Cardiac septum (tissue), 1 donor: ENCODE measurements at places on chromosomes 7 and 10. TPM values are rescaled to one million over a fixed set of nuclear protein-coding genes. Genes with fewer than 3 reads are reported as not detected.

Gene NUTM2E
- total RNA-seq, result not detected

Gene PDE6C
- not detected for total RNA-seq

GRCh38 chr10:70285476-70285831, 1.6 kb upstream of the NPFFR1 start:
- DNase-seq, result peak; percentile 7

Gene BBIP1
- 31.1 TPM for total RNA-seq

Gene ADRA2A
- 1.1 TPM for total RNA-seq

Gene PPIF
- total RNA-seq, result 115 TPM

DNA sequence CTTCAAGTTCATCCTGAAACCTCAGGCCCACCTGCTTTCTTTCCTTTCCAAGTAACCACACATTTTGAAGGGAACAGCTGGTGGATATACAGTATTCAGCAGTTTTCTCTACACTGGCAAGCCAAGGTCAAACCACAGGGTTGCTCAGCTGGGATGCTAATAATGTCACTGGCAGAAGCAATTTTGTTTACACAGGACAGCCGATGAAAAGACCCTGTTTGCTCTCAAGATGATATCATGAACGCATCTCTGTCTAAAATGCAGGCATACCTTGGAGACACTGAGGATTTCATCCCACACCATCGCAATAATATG, 186.2 kb downstream of the USP6NL start:
- DNase-seq, result peak; percentile 2

GRCh38 chr7:149692557-149692982, 80.8 kb downstream of the ZNF467 start:
- no peak for DNase-seq

DNA sequence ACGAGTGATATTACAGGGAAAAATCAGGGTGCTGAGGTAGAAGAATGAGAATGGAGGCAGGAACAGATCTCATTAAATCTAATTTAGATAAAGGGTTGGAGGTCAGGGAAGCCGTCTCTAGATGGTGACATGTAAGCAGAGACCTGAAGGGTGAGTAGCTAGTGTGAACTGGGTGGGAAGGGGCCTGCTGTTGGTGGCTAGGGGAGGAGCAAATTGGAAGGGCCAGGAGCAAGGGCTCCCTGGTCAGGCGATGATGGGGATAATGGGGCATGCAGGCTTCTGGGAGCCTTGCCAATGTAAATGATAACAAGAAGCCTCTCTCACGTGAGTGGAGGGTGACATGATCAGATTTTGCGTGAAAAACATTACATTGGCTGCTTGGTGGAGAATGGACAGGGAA, 76.3 kb downstream of the WDFY4 start:
- no peak for DNase-seq

GRCh38 chr7:153530441-153530840, 521.8 kb upstream of the DPP6 start:
- DNase-seq, result no peak

Gene CFAP46
- total RNA-seq, result 0.94 TPM

Gene TRIL
- total RNA-seq, result 2.6 TPM

DNA sequence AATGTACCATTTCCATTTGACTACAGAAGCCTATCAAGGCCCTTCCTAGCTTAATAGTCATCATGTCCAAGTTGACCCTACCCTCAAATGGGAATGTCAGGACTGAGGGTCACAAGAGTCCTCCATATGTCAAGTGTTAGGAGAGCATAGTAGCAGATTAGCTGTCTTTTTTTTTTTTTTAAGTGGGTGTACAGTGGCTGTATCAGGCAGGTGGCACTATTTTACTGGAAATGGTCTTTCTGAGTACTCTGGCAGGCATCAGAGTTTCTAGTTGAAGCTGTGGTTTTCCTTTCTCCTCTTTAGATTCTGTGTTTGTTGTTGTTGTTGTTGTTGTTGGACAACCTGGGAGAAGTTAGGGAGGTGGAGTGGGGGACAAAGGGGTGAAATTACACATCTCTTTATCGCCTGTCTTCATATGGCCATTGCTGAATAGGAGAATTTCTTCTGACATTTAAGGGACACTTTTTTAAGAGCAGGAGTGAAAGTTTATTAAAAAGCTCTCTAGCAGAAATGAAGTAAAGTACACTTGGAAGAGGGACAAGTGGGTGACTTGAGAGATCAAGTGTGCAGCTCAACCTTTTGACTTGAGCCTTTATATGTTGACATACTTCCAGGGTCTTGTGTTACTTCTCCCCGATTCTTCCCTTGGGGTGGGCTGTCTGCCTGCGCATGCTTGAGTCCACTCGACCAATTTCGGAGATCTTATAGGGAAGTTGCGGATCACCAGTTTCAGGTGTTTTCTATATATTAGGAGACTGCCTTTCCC, 104.1 kb upstream of the FOXP2 start:
- no peak for DNase-seq

DNA sequence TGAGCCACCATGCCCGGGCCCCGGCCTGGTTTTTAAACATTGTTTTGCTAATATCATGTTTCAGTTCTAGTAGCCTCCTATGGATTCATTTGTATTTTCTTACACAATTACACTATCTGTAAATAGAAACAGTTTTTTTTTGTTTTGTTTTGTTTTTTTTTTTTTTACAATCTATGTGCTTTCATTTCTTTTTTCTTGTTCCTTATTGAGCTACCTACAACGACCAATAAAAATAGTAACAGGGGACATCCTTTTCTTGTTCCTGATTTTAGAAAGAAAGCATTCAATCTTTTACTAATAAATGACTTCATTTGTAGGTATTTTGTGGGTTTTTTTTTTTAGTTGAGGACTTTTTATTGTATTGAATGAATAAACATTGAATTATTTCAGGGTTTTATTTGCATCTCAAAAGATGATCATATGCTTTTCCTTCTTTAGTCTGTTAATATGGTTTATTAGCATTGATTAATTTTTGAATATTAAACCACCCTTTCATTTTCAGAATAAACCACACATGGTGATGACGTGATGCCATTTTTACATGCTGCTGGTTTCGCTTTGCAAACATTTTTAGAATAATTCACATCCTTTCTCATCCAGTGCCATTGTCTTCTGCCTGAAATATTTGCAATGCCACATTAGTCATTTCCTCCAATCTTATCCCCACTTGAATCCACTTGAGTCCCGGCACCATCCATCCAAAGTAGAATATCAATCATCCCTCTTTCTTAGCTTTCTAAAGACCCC, 18.1 kb upstream of the AKR1E2 start:
- DNase-seq, result no peak

- no peak for DNase-seq
Measured at GRCh38 chr10:129404091-129404490, 63.0 kb upstream of the MGMT start.

- DNase-seq, result no peak
Measured at GRCh38 chr10:102492344-102492939, 10.1 kb downstream of the ACTR1A start.

DNA sequence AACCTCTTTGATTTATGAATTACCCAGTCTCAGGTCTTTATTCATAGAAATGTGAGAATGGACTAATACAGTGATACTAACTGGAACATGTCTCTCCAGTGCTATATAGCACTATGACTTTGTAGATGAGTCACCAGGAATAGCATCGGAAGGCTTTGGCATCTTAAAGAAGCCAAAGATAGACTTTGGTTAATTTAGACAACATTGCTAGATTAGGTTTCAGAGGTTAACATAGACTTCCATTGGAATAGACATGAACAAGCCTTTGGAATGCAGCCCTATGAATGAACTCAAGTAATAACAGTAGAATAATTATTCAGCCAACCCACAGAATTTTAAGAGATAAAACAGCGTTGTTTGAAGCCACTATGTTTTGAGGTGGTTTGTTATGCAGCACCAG, 169.2 kb downstream of the HGF start:
- DNase-seq, result no peak

DNA sequence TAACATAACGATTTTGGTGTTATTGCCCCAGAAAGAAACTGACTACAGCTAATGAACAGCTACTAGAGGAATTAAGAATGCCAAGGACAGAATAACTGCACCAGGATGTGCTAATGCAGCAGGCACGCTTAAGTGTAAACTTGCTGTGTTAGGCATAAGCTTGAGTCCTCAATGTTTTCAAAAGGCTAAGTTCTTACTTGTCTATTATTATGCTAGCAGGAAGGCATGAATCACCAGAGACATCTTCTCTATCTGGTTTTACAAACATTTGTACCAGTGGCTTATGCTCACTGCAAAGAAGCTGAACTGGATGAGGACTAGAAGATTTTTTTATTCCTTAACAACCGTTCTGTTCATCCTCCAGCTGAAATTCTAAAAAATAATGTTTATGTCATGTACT, 1035.3 kb downstream of the NRG3 start:
- no peak for DNase-seq

Gene VAX1
- not detected for total RNA-seq

DNA sequence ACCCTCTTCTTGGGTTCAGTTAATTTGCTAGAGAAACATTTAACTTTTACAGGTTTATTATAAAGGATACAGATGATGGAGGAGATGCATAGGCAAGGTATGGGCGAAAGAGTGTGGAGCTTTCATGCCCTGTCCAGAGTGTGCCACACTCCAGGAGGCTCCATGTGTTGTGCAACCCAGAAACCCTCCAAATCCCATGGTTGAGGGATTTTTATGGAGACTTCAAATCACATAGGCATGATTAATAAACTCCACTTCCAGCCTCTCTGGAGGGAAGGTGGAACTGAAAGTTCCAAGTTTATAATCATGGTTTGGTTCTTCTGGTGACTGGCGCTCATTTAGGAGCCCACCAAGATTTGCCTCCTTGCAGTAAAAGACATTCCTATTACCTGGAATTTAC, 159.9 kb downstream of the PHTF2 start:
- DNase-seq, result no peak

DNA sequence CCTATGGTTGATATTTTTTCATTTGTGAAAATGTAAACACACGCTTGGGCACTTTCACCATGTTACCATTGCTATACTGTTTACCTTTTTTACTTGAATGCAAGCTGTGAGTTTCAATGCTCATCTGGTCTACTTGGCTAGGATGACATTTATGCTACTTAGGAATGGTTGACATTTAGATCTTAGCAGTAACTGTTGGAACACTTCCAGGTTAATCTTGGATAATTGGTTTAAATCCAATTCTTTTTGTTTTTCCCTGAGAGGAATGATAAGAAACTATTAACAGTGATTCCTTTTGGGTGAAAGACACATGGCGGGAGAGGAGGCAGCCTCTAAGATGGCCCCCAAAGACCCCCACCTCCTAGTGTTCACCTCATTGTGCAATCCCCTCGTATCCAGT, 51.4 kb upstream of the AMPH start:
- no peak for DNase-seq

DNA sequence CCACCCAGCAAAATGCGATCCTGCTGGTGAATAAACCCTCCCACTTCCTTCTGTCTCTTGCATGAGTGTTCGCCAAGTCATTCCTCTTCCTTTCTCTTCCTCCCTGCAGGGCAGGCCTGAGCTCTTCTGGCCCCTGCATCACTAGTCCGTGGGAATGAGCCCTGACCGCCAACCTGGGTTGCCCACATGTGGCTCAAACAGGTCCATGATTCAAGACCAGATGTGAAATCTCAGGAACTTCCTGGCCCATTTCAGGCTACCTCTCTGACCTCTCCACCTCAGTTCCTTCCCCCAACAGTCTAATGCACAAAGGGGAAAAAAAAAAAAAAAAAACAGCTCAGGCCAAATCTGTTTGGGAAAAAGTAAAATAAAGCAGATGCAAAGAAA, 5.4 kb upstream of the YWHAG start:
- no peak for DNase-seq

Gene CACNA2D1
- total RNA-seq, result 87.3 TPM

DNA sequence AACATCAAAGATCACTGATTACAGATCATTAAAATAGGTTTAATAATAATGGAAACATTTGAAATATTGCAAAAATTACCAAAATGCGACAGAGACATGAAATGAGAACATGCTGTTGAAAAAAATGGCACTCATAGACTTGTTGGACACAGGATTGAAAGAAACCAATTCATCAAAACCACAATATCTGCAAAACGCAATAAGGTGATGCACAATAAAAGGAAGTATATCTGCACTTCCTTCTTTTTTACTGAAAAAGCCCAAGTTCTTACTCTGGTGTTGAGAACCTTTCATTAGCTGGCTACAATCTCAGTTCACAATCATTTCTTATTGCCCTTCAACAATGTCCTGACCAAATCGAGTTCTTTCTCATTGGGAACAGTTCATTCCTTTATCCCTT, 28.7 kb downstream of the TMEM106B start:
- DNase-seq, result no peak
